Fibroblast of mammary gland (primary cell): ENCODE measurements at places on chromosomes 2 and 18.

- no peak for DNase-seq
Observed at GRCh38 chr2:197209246-197209645, 101.3 kb downstream of the ANKRD44 start.

DNA sequence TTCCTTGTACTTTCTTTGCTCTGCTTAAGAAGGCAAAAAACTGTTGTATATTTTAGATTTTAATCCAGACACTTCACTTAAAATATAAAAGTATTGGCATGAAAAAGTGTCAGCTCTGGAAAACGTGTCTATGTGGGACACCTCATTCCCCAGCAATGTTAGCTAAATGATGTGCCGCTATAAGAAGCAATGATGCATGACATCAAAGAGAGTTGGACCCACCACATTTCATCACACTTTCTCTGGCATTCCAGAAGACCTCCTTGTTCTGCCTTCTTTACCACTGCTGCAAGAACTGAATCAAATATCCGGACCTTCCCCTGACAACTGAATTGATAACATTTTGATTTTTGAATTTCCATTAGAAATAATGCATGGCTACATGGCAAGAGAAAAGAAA, 242.4 kb upstream of the TANK start:
- DNase-seq, result peak; percentile 19

GRCh38 chr18:47577520-47577919, 326.1 kb upstream of the SKOR2 start:
- no peak for DNase-seq

GRCh38 chr2:167857416-167857815, 390.0 kb downstream of the STK39 start:
- DNase-seq, result no peak

- no peak for DNase-seq
Observed at GRCh38 chr2:64581777-64582539, 57.8 kb downstream of the AFTPH start.

DNA sequence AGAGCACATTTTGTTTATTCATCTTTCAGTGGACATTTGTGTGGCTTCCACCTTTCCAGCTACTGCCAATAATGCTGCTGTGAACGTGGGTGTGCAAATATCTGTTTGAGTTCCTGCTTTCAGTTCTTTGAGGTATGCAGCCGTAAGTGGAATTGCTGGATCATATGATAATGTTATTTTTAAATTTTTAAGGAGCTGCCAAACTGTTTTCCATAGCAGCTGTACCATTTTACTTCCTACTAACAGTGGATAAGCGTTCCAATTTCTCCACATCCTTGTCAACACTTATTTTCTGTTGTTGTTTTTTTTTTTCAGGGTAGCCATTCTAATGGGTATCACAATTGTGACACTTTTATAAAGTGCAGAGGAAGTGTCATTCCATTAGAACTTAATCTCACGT, 162.5 kb downstream of the NCK2 start:
- no peak for DNase-seq

GRCh38 chr2:118032169-118033013, 18.5 kb upstream of the CCDC93 start:
- DNase-seq, result peak; percentile 46

DNA sequence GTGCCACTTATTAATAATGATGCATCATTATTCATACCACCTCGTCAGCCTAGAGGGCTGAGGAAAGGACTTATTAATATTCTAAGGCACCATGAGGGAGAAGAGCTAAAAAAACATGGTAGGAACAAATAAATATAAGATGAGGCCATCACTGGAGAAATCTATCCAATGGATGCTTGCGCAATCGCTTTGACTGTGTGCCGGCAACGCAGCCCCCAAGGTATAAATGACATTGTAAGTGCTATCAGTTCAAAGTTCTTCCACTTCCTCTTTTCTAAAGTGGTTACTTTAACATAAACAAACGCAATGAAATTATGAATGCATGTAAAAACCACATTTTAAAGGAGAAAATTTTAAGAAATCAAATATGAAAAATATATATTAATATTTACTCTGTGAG, 164.6 kb downstream of the EIPR1 start:
- DNase-seq, result no peak

- no peak for DNase-seq
Observed at GRCh38 chr2:113069676-113070605, 2.2 kb downstream of the IL1F10 start.

DNA sequence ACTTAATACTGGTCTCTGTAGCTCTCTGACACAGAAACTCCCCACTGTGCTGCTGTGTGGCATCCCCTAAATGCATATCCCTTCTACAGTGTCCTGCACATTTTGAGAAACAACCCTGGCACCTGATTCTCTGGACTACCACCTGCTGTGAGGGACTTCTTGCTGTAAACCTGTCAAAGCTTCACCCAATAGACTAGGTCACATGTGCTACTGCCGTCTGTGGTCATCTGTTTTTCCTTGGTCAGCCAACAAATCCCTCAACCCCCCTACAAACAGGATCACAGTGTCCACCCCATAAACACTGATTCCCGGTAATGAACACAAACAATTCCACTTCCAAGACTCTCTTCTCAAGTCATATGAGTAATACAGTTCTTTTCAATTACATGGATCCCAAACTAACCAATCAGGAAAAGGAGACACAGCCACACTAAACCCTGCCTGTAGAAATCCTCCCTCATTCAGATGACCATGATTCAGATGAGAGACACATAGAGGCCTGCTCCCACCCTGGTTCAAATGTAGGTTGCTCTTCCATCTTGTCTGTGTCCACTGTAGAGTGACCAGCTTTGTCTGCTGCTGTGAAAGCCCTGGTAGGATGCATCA, 1157.4 kb downstream of the RPIA start:
- DNase-seq, result no peak

DNA sequence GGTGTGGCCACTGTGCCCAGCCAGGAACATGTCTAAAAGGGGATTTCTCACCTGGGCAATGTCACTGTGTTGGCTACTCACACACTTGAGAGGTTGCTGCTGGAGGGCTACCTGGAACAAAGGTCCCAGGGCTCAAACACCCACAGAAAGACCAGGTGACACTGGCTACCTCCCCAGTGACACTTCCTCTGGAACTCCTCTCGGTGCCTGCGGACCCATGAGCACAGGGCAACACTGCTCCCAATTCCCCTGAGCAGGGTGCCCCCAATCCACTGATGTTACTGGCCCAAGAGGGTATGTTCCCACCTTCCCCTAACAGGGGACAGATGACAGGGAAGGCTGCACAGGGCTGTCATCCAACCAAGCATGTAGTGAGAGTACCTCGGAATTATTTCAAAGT, 5.8 kb downstream of the NPPC start:
- DNase-seq, result no peak

GRCh38 chr2:126637386-126637785, 18.6 kb upstream of the GYPC start:
- no peak for DNase-seq

GRCh38 chr2:131033786-131034121, 59.5 kb downstream of the FAM168B start:
- no peak for DNase-seq

GRCh38 chr2:240452462-240453256, 17.2 kb downstream of the GPC1 start:
- DNase-seq, result peak; percentile 33

DNA sequence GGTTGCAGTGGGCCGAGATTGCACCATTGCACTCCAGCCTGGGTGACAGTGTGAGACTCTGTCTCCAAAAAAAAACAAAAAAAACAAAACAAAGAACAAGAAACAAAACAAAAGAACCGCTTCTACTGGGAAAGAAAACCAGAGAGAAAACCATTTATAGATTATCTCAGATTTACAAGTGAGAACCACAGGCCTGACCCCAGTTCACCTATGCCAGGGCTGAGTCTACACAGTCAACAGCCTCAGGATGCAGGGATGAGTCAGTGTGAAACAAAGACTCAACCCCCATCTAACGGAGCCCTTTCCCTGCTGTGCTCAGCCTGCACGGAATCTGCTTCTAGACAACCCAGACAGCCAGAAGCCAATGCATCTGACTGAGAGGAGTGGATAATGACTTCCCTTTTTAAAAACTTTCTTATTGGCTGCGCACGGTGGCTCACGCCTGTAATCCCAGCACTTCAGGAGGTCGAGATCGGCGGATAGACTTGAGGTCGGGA, 25.5 kb upstream of the YWHAQ start:
- peak; percentile 94 for DNase-seq

GRCh38 chr2:43117521-43118143, 108.8 kb downstream of the ZFP36L2 start:
- no peak for DNase-seq

GRCh38 chr2:46674488-46674887, 195.1 kb downstream of the TMEM247 start:
- DNase-seq, result peak; percentile 65

- no peak for DNase-seq
Observed at GRCh38 chr2:129329574-129329973, 649.9 kb upstream of the RAB6C start.

- peak; percentile 28 for DNase-seq
Observed at GRCh38 chr2:25252291-25253152, 84.1 kb upstream of the POMC start.

DNA sequence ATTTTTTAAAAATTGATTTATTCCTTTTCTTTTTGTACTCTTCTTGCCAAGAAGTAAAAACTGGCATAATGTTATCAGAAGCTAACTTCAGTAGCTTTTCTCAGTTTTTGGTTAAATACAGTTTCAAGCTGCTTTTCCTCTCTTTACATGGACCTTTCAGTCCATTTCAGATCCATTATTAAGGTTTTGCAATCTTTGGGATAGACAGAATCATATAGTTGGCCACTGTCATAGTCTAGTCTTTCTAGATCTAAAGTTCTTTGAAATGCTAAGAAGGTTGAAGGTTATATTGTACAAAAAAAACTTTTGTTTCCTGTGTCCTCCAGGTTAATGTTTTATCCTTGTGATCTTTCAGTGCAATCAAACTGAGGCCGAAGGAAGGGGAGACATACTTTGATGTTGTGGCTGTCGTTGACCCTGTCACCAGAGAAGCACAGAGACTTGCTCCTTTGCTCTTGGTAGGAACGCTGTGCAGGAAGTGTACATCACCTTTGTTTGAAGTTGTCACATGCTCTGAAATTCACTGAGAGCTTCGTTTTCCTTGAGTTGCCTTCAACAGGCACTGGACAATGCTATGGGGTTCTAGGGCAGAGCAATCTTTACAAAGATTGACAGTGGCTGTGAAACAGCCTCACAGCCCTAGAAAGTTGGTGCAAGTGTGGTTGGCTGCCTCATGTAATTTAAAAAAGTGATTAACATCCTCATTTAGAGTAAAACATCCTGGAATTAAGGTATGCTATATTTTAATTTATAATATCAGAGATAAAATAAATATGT, 79.1 kb downstream of the UGGT1 start:
- DNase-seq, result no peak

GRCh38 chr2:174590928-174591648, 6.5 kb downstream of the WIPF1 start:
- no peak for DNase-seq

GRCh38 chr2:223815186-223815883, 22.0 kb downstream of the AP1S3 start:
- peak; percentile 99 for DNase-seq

DNA sequence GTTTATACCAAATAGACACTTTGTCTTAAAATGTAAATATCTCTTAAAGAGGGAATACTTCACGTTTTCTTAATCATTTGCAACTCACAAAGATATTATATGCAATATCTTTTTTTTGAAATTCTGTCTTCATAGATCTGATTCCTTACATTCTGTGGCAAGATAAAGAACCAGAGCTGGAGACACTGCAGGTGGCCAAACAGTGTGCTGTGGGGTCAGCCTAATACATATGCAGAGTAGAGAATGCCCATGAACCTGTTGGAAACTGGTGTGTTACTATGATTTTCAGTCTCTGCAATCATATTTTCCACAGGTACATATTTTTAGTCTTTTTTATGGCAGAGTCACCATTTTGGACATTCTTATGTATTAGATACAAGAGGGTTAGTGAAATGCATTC, 229.6 kb upstream of the CHST9 start:
- DNase-seq, result no peak

- DNase-seq, result no peak
Observed at GRCh38 chr2:40109381-40109780, 330.3 kb upstream of the THUMPD2 start.

GRCh38 chr18:12907258-12907925, 23.4 kb upstream of the PTPN2 start:
- peak; percentile 12 for DNase-seq

GRCh38 chr2:64228918-64229317, 84.7 kb upstream of the PELI1 start:
- no peak for DNase-seq

DNA sequence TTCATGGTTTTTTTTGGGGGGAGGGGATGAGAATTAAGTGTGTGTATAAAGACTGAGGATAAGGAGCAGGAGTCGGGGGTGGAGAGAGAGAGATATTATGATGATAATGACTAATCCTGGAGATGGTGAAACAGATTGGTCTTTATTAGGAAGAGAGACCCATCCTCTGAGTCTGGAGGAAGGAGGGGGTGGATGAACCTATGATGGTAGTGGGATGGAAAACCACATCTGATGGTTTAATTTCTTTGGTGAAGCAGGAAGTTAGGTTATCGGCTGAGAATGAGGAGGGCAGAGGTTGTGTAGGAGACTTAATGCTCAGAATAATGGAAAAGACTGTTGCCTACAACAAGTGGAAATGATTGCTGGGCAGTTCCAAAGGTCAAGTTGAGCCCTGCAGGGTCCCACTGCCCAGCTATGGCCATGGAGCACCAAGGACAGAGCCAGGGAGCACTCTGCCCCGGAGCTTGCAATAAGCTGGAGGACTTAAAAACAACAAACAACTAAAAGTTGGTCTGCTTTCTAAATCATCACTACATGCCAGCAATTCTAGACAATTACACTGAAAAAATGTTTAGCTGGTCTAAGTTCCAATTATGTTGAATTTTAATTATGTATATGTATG, 7.9 kb downstream of the SLC16A14 start:
- DNase-seq, result peak; percentile 15

GRCh38 chr18:78518805-78519204, 460.8 kb upstream of the SALL3 start:
- no peak for DNase-seq

DNA sequence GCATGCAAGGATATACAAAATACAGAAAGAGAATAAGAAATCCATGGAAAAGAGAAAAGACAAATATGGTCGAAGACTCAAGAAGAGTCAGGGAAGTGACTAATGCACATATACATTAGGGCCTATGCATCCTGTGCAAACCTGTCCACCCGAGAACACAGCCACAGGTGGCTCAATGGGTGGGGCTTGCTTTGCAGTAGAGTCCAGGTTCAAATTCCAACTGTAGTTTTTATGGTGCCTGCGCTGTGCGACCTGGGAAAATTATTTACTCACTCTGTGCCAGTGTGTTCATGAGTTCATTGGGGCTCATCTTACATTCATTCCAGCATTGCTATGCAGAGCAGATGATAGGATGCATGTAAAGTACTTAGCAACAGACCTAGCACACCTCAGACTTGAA, 244.7 kb downstream of the CTNNA2 start:
- no peak for DNase-seq

DNA sequence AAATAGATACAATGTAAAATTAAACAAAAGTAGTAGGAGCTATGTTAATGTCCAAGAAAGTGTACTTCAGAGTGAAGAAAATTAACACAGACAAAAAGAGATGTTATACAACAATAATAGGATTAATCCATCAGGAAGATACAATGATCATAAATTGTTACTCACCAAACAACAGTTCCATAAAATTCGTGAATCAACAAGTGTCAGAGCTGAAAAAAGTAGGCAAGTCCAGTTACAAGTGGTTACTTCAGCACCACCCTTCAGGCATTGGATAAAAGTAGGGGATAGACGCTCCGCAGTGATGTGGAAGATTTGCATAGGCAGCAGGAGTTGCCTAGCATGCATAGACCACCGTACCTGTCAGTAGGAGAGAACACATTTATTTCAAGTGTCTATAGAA, 77.8 kb downstream of the ATP9B start:
- DNase-seq, result no peak

- DNase-seq, result peak; percentile 35
Observed at GRCh38 chr2:231929961-231930592, 3.9 kb upstream of the NPPC start.
